ENCODE measurements at places on chromosomes 12 and 14. TPM values are rescaled to one million over a fixed set of nuclear protein-coding genes. Genes with fewer than 3 reads are reported as not detected.

EID3 gene
- total RNA-seq: 1.1 TPM

TMEM30B gene
- total RNA-seq: 0.04 TPM

AGAP2 gene
- 0.60 TPM for total RNA-seq

KRT71 gene
- not detected for total RNA-seq

CD4 gene
- 0.27 TPM for total RNA-seq

ISM2 gene
- not detected for total RNA-seq

CCDC198 gene
- not detected for total RNA-seq

VWF gene
- total RNA-seq: 0.53 TPM

C12orf54 gene
- not detected for total RNA-seq

PRKD1 gene
- total RNA-seq: 0.16 TPM

OR10G3 gene
- total RNA-seq: not detected

RDH11 gene
- 43.5 TPM for total RNA-seq

NTN4 gene
- 0.13 TPM for total RNA-seq

KRT75 gene
- not detected for total RNA-seq
